Stimulated activated CD8-positive, alpha-beta memory T cell treated with anti-CD3 and anti-CD28 coated beads, Interleukin-12 subunit alpha, Interleukin-12 subunit beta, amount 100 ng/mL, for 1 hour (primary cell): ENCODE measurements at places on chromosomes 6 and 20.

DNA sequence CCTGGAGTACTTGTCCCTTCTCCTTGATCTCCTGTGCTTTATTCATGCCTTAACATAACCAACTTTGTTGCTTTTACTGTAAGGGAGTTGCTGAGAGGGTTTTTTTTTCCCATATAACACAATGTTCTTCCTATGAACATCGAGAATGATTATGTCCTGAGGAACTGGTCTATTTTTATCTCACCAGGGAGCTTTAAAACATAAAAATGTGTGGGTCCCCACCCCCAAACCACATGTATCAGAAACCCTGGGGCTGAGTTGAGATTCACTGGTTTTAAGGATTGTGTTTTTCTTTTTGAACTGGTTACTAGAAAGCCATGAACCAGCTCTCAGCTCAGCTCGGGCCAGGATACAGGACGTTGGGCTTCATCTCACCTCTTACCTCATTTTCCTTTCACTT, 118.5 kb upstream of the JAG1 start:
- no peak for DNase-seq

GRCh38 chr20:62875419-62876361, 14.1 kb upstream of the TCFL5 start:
- no peak for DNase-seq

DNA sequence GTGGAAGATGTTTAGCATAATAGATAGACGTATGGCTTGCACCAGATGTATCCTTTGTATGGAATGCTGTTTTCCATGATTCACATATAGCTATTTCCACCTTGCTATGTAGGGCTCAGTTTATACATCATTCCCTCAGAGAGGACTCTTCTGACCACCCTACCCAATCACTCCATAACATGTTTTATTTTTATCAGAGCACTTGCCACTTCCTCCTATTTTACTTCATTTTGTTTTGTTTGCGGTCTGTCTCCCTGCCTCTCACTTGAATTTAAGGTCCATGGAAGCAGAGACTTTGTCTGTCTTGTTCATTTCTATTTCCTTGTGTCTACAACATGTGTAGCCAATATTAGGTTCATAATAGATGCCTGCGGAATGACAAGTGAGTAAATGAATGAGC, 266.9 kb upstream of the CITED2 start:
- DNase-seq, result no peak

DNA sequence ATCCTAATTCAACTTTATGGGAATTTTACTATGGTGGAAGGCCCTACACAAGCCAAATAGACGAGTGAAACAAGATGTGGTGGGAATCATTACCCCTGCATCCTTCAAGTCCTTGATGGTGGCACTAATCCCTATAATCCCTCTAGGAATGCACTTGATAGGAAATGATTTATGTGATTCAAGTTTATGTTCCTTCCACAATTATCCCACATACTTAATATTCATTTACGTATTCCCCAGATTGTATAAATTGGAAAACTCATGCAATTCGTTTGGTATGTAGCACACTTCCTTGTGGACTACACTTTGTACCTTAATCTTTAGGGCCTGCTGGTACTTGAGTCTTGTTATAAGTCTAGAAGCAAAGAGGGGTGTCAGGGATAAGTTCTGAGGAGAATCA, 40.8 kb downstream of the PKIB start:
- no peak for DNase-seq

DNA sequence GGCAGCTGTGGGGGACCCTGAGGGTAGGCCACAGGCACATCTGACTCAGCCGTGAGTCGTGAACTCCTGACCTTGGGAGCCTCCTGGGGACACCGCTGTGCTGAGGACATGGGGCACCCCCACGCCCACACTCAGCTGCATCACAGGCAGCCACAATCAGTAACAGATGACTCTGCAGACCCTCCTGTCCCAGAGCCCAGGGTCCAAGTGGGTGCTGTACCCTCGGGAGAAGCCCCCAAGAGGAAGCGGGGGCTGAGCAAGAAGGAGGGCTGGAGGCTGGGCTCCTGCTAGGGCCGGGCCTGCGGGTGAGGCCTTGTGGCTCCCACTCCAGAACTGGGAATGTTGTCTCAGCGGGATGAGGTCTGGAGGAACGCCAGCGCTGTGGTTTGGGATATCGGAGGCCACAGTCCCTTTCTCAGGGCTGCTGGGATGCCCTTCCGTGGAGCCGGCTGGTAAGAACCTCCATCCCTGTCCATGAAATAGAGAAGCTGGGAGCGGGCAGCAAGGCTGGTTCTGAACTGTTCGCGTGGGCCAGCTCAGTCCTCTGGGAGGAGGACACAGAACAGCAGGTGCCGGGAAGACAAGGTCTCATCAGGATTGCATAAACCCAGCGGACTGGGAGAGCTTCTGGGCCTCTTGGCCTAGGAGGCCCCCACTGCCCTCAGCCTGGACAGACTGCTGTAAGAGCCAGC, 3.1 kb upstream of the LAMA5 start:
- DNase-seq, result no peak

GRCh38 chr20:55540486-55540885, 464.8 kb downstream of the CBLN4 start:
- DNase-seq, result no peak

GRCh38 chr20:11430652-11431051, 487.0 kb upstream of the BTBD3 start:
- DNase-seq, result no peak

DNA sequence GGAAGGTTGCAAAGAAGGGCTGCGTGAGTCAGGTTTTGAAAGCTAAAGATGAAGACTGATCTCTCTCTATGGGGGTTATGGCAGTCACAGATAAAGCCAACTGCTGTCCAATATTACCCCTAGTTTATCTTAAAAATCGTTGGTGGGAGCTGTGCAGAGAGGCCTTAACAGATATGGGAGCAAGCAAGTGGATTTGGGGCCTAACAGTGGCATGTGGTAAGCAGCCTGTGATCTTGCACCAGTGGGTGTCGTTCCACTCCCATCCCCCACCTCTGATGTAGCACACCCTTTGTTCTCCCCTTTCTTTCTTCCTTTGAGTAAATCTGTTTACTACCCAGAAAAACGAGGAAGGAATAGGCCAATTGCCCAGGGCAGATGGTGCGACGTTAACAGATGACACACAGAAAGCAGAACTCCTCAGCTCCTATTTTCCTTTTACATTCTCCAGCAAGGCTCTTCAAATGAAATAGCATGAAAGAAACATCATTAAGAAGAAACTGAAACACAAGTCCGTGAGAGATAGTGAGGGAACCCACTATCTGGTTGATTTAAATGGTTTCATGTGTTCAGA, 274.1 kb upstream of the CITED2 start:
- no peak for DNase-seq

DNA sequence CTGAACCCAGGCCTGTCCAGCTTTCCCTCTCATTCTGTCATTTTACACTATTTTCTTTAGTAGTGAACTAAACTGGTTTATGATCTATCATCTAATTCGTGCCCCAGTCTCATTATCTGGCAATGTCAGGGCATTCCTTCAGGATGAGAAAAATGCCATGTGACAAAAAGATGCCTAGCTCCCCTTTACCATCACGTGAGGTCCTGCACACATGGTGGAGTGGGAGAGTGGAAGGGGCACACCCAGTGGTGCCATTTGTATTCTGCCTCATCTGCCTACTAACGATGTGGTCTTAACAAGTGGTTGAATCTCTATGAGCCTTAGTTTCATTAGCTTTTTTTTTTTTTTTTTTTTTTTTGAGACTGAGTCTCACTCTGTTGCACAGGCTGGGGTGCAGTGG, 41.2 kb downstream of the CDC5L start:
- DNase-seq, result no peak

GRCh38 chr20:48703511-48704219, 124.1 kb downstream of the PREX1 start:
- no peak for DNase-seq

GRCh38 chr6:132003516-132004178, 52.5 kb upstream of the CCN2 start:
- no peak for DNase-seq

DNA sequence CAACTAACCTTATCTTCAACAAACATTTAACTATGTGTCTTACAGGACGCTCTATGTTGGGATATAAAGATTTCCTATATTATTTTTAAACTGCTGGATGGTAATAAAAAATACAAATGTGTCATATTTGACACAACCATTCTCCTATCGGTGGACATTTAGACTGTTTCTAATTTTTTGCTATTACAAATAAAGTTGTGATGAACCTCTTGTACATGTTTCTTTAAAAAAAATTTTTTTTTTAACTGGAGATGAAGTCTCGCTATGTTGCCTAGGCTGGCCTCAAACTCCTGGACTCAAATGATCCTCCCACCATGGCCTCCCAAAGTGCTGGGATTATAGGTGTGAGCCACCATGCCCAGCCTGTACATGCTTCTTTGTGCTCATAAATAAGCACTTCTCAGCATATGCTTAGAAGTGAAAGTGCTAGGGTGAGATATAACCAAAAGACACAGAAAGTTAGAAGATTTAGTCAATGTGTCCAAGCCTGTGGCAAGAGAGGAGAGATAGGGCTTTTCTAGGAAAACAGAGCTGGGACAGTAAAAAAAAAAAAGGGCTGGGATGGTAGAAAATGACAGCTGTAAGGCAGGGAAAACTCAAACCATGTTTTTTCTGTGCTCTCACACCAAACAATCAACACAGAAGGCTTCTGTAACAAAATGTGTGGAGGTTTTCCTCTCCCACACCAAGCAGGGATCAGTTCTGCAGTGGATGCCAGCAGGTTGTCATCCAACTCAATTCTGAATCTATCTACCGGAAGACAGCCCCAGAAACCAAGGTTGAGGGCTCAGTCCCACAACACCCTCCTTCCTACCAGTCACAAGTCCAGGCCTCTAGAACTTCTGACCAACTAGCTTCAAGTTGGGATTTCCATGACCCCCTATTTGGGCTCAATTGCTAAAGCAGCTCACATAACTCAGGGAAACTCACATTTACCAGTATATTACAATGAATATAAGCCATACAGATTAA, 70.0 kb upstream of the SMIM29 start:
- no peak for DNase-seq

DNA sequence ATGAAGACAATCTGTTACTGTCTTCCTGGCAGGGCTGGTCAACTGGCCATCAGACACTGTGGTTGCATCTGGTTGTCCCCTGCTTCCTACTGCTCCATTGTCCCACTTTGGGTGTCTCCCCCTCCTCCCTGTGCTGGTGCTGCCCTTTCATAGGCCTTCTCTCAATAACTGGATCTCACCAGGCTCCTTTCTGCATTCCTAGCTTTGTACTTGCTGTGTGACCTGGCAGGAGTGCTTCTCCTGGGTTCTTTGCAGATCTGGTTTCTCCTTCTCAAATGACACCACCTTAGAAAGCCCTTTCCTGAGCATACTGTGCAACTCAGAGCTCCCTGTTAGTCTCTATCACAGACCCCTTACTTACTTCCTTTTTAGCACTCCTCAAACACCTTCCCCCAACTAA, 223.0 kb downstream of the BCKDHB start:
- DNase-seq, result no peak

DNA sequence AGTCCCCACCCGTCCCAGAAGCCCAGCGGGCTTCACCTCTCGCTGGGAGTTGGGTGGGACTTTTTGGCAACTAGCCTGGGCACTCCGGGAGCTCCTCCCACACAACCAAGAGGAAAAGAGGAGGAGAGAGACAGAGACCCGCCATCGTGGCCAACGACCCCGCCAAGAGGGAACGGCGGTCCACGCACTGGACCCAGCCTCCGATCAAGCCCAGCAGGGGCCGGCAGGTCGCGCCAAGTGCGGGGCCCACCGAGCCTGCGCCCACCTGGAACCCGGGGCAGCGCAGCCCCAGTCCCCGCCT, 3.0 kb upstream of the TMEM14C start:
- no peak for DNase-seq

DNA sequence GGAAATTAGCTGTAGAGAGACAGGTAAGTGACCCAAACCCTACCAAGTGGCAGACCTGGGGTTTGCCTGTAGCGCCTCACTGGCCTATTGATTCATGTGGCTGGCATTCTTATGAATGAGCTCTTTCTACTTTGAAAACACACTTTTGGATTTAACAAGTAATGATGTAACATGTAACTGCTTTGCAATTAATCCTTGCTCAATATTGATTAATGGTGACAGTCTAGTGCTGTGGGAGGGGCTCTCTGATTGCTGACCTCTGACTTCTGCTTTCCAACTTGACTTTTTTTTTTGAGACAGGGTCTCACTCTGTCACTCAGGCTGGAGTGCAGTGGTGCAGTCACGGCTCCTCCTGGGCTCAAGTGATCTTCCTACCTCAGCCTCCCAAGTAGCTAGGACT, 82.7 kb downstream of the TIAM2 start:
- DNase-seq, result no peak

- no peak for DNase-seq
Measured at GRCh38 chr6:2257363-2257762, 12.0 kb upstream of the GMDS start.
